LHCN-M2 (cell line): ENCODE measurements at places on chromosomes 2 and 18.

DNA sequence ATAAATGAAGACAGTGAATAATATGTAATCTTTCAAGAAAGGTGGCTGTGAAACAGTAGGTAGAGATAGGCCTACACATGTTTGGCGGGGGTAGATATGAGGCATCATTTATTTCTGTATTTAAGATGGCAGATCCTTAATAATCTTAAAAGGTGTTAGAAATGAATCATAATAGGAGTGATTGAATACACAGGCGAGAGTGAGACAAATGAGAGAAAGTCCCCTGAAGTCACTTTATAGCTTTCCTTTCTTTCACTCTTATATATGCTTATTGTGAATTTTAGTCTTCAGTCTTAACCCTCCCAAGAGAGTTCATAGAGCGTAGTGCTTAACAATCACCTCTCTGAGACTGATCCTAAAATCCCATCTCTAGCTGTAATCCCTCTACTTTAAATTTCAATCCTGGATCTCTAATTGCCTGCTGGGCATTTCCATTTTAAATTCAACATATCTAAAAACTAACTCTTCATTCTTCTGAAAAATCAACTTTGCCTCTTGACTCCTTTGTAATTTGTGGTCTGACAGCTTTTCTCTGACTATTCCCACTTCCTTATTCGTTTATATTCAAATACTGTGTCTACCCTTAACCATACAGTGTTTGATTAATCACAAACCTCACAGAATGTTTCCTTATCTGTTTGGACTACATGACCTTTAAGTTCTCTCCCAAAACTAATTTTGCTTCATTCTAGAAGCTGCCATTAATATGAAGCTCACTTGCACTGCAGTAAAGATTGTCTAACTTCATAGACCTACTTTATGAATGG is 463.7 kb upstream of the FSIP2 start:
- no peak for DNase-seq

- no peak for DNase-seq
Measured at GRCh38 chr2:205531072-205531471, 151.2 kb upstream of the NRP2 start.

- peak; percentile 56 for DNase-seq
Measured at GRCh38 chr2:239991689-239992314, 33.3 kb downstream of the NDUFA10 start.

GRCh38 chr2:221400411-221400810 is 171.7 kb downstream of the EPHA4 start:
- no peak for DNase-seq

GRCh38 chr2:152241948-152242729 is 66.6 kb upstream of the STAM2 start:
- no peak for DNase-seq
